Suppressor macrophage treated with lipopolysaccharide for 4 hours (primary cell): ENCODE measurements at places on chromosomes 16 and 17.

- no peak for DNase-seq
Measured at GRCh38 chr16:82882982-82883835, 256.4 kb downstream of the CDH13 start.

DNA sequence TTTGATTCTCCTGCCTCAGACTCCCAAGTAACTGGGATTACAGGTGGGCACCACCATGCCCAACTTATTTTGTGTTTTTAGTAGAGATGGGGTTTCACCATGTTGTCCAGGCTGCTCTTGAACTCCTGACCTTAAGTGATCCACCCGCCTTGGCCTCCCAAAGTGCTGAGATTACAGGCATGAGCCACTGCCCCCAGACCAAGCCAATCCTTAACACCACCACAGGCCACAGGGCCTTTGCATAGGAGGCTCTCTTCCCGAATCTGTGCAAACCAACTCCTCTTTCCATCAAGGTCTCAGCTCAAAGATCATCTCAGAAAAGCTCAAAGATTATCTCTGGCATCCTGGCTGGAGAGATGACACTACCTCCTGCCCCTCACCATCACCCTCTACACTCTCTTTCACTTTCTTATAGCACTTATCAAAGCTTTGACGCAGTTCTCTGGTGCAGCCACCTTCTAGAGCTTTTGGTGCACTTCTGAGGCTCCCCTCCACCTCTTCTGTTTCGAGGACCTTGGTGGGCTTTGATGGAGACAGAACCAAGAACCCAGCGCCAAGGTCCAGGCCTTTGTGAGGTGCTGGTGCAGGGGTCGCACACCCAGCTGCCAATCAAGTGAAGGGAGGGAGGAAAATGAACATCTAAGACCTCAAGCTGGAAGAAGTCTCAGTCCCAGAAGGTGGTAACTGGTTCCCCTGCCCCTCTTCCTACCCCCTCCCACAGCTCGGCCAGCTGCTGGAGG, 23.2 kb upstream of the PHB1 start:
- DNase-seq, result no peak

- DNase-seq, result peak; percentile 51
Measured at GRCh38 chr16:69311533-69312387, 610 bp downstream of the VPS4A start.

DNA sequence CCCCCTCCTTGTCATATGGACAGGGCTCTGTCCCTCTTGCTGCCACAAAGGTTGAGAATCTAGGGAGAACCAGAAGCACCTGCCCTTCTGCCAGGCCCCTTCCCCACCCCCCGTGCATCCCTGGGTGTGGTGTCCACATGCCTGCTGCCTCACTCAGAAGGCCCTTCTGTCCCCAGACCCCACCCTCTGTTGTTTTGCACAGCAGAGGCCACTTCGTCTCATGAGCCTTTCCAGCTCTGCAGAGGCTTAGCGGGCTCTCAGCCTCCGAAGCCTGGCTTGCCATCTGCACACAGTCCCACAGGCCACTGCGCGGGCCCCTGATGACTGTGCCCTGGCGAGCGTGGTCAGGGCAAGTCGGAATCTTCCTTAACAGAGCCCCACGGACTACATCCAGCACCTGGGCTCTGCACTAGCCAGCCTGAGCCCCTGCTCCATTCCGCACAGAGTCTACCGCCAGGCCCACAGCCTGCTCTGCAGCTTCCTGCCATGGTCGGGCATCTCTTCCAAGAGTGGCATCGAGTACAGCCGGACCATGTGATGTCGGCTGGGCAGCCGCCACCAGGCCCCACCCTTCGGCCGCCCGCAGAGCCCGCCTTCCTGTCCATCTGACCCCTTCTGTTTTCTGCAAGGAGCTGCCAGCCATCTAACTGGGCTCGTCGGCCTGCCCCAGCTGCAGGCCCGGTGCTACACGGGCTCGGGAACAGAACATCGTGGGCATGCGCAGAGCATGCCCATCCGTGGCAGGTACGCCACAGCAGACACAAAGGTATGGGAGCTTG, 10.8 kb downstream of the C16orf90 start:
- no peak for DNase-seq

- no peak for DNase-seq
Measured at GRCh38 chr16:81511371-81511770, 66.8 kb downstream of the CMIP start.

- DNase-seq, result no peak
Measured at GRCh38 chr16:51155820-51156806, 5.0 kb upstream of the SALL1 start.

DNA sequence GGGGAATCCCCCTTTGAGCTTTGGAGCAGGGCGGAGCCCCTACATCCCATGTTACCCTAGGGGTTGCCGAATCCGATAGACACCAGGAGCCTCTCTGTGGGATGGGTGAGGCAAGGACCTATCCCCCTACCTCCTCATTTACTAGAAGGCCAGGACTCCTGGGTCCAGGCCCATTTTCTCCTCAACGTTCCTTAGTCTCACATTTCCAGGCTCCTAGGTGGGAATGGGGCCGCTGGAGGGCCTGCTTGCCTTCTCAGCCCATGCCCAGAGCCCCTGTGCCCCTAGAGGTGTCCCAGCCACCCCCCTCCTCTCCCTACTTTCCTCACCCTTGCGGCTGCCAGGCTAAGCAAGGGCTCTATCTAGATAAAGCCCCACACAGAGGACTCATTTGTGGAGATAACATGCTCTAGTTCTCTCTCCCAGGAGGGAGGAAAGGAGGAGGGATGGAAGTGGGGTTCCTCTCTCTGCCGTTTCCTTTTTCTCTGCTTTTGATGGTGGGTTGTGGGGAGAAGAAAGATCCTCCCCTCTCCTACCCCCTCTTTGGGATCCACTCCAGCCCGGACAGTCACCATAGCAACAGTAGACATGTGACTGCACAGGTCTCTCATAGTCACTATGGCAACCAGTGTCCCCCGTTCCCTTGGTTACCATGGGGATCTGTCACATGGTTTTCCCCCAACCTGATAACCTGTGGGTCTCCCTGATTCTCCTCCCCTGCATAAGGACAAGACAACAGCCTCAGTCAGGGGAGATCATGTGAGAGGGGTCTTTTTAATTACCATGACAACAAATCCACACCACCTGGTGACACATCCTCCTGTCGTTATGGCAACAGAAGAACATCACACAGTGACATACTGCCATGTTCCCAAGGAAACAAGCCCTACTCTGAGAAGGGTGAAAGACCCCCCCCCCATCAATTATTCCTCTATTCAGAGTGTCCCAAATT, 5.2 kb downstream of the CACNA1G start:
- DNase-seq, result no peak

GRCh38 chr17:33802349-33803198, 452.5 kb upstream of the CCL2 start:
- DNase-seq, result peak; percentile 25

GRCh38 chr16:11203111-11203623, 52.8 kb downstream of the SOCS1 start:
- DNase-seq, result no peak

DNA sequence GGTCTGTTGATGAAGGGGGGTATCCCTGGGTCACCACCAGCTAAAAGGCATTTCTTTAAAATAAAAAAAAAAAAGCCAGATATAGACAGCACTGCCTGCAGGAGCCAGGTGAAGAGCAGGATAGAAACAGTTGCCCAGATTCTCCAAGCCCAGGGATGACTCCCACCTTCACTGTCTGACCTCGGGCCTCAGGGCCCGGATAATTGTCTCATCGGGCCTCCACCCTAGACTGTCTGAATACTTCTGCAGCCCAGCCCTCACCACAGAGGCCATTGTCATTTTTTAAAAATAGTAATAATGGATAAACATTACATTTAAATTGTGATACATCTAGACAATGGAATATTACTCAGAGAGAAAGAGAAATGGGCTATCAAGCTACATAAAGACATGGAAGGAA, 92.8 kb upstream of the TNRC6C start:
- no peak for DNase-seq

DNA sequence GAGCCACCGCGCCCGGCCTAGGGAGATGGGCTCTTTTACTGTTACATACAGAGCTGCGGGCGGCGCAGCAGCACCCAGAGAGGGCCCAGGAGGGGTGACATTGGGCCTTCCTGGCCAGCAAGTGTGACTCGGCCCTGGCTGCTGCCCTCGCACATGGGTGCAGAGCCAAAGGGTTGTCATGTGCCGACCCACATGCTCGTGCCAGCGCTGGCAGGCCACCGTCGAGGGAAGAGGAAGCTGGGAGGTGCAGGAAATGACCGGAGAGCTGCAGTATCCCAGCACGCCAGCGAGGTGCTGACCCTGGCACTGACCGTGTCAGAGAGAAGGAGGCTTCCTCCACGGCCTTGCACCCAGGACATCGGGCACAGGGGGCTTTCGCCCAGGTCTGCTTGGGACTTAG, 8.0 kb downstream of the ENDOV start:
- no peak for DNase-seq

DNA sequence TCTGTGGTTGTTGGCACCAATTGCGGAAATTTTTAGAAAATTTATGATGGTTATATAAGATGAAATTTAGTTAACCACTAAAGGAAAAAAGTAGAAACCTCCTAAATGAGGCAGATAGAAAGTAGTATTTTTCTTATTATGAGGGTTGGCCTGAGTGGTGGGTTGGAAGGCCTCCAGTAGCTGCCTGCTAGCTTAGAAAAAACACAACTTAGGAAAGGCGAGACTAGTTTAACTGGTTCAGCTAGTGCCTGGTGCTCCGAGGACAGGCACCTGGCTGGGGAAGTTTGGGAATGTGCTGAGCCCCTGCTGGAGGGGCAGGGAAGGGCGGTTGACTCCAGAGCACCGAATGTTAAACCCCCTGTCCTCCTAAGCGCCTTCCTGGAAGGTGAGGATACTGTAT, 19.9 kb downstream of the LDHD start:
- no peak for DNase-seq

DNA sequence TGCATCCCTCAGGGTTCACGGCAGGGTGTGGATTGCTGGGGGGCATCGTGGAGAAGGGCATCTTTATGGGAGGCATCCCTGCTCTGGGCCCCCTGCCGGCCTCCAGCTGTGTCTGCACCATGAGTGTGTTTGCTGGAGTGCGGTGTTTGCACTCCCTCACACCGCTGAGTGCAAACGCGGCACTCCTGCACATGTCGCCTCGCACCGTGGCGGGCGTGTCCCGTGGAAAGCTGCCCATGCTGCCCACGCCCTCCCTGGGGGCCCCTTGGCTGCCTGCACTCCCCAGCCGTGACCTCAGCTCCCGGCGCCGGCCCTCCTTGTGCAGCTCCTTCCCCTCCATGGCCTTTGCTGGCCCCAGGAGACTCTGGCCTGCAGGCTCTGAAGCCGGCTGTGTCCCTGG, 74.6 kb upstream of the ZNF750 start:
- DNase-seq, result no peak

DNA sequence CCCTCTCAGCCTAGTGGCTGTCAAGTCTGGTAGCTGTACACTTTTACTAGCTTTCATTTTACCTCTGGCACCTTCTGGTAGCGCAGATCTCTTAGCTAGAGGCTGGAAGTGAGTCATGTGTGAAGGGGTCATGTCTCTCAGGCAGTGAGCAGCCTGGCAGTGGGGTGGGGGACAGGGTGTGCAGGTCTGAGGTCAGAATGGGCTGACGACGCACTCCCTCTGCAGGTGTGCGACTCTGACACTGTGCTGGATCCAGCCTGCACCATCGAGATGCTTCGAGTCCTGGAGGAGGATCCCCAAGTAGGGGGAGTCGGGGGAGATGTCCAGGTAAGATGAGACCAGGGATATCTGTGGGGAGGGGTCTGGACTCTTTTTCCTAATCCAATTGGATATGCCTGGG, 7.8 kb downstream of the HAS3 start:
- no peak for DNase-seq

GRCh38 chr17:42289611-42290181, 1.4 kb downstream of the STAT5A start:
- DNase-seq, result peak; percentile 81

DNA sequence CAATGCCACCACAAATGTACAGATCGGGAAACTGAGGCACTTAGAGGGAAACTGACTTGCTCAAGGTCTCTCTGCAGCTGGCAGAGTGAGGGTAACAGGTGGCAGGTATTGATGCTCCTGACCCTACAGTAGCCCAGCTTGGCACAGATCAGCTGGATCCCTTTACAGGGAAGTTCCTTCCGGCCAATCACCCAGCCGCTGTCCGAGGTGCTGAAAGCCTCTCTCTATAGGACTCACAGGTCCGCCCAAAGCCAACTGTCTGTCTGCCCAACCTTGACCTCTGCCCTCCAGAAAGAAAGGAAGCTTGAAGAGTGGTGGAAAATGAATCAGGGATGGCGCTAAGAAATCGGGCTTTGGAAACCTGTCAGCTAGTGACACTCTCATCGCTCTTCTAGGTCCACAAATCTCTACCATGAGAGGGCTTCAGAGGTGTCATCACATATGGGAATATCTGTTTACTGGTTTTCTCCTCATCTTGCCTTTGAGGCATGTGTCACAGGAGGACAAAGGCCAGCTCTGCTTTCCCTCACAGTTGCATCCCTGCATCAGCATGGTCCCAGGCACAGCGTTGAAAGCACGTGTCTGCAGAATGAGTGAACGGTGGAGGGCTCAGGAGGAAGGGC, 246.2 kb downstream of the KATNIP start:
- DNase-seq, result peak; percentile 41

DNA sequence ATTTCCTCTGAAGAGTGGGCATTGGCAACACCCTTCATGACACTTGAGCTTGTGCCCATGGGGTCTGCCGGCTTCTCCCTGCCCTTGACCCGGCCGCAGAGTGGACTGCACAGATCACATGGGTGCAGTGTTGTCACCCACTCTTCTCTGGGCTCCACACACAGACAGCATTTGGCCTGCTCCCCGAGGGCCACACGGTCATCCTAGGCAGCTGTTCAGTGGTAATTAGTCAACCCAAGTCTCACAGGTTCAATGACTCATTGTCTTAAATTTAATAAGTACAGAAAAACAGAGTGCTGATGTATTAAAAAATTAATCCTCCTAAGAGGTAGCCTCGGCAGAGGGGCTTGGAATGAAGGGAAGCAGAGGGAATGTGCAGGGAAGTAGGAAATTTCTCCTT, 204.8 kb downstream of the MSI2 start:
- DNase-seq, result peak; percentile 45

- DNase-seq, result no peak
Measured at GRCh38 chr16:8853150-8853549, 15.7 kb downstream of the CARHSP1 start.

DNA sequence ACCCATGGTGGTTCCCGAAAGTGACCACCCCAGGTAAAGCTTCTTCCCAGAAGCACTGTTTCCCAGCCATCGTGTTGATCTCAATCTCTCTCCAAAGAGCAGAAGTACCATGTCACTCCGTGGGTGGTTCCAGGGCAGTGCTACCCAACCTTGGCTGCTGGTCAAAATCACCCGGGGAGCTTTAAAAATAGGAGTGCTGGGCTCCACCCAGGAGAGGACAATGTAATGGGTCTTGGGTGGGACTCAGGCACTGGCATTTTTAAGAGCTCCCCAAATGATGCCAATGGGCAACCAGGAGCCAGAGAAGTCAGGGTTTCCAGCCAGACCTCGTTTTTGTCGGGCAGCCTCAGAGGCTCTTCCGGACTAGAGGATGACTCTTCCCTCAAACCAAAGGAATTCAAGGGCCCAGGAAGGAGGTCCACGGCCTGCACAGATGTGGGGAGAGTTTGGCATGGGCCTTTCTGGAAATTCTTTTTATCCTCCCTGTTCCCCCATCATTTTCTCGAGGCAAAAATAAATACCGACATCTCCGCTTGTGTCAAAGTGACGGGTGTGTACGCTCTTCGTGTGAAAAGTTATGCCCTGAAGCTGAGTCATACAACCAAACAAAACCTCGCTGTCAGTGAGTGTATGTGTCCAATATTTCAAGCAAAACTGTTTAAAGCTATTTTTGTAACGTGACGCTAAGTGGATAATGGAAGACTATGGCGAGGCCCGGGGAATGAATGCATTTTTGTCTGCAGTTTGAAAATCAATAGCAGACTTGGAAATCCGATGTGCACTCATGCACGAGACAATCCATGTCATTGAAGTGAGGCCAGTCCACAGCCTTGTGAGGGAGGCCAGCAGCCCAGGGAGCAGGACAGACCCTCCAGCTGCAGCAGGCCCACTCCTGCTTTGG, 364.1 kb downstream of the FOXL1 start:
- DNase-seq, result no peak
